CD4-positive, alpha-beta T cell treated with Interleukin-21 for 1 hour (primary cell): ENCODE measurements at places on chromosomes 6 and 20.

DNA sequence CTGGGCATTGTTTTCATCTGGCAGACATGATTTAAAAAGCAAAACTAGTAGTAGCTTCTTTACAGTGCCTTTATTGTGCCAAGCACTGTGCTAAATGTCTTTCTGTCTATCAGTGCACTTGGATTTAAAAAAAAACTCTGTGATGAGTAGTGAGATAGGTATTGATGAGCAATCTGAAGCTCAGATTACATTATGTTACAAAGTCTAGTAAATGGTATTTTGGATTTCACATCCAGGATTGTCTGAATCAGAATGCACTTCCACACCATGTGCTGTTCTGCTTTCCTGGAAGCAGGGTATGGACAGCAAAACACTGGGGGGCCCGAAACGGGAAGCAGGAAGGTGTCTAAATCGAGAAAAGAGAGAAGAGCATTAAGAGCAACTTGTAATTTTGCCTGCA lies 103.4 kb upstream of the CCN2 start:
- no peak for DNase-seq

GRCh38 chr6:168162366-168162765 lies 83.4 kb upstream of the FRMD1 start:
- no peak for DNase-seq

DNA sequence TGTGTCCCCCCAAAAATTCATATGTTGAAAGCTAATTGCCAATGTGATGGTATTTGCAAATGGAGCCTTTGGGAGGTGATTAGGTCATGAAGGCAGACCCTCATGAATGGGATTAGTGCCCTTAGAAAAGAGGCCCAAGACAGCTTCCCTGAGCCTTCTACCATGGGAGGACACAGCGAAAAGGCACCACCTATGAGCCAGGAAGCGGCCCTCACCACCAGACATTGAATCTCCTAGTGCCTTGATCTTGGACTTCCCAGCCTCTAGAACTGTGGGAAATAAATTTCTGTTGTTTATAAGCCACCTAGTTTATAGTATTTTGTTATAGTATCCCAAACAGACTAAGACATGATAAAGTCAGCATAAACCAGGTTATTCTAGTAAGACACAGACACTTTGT lies 18.9 kb downstream of the EDN1 start:
- DNase-seq: no peak

GRCh38 chr20:53889411-53890148 lies 180.8 kb downstream of the BCAS1 start:
- no peak for DNase-seq

GRCh38 chr6:167450626-167451025 lies 125.7 kb downstream of the TTLL2 start:
- DNase-seq: no peak

GRCh38 chr20:1945134-1945618 lies 48.7 kb downstream of the PDYN start:
- DNase-seq: peak; percentile 19

DNA sequence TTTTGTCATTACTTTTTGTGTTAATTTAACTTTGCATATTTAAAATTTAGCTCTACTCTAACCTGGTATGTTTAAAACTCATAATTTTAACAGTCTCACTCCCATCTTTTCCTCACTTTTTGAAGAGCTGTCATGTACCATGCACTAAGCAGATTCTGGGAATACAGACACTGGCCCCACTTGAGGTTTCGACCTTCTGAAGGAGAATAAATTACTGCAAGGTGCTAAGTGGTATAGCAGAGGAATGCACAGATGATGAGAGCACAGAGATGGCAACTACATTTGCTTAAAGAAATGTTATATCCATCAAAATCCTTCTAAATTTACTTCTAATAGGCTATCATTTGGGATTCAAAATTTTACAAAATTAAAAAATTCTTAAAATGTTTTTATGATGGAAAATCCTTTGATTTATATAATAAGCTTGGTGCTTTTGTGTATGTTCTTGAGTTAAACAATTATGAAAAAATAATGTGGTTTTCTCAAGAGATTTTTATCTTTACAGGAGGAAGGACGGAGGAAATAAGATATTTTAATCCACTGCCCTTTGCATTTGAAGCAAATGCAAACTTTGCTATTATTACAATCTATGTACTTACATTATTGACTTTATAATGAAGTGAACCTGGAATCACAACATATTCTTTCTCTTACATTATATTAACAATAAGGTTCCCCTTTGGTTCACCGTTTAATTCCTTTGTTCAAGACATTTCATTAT lies 79.3 kb downstream of the AHI1 start:
- DNase-seq: no peak

- no peak for DNase-seq
These were observed 27.5 kb upstream of the TBC1D22B start for GRCh38 chr6:37230104-37230503.
